ENCODE measurements at places on chromosomes 7 and 10.

GRCh38 chr7:9217204-9217603, 783.8 kb downstream of the NXPH1 start:
- DNase-seq = no peak

GRCh38 chr10:62653254-62653653, 151.3 kb upstream of the ADO start:
- DNase-seq = peak; percentile 76

DNA sequence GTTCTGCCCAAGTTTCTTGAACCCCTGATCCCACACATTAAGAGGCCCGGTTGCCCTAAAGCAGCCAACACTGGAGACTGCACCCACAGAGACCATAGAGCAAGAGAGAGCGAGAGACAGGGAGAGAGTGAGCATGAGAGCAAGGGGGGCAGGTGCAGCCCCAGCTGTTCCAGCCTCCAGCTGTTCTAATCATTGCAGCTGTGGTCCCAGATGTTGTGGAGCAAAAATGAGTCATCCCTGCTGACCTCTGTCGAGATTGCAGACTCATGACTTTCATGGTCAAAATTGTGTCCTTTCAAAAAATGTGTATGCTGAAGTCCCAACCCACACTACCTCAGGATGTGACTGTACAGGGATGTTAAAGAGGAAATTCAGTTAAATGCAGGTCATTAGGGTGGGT, 143.9 kb upstream of the FRMD4A start:
- DNase-seq = no peak

DNA sequence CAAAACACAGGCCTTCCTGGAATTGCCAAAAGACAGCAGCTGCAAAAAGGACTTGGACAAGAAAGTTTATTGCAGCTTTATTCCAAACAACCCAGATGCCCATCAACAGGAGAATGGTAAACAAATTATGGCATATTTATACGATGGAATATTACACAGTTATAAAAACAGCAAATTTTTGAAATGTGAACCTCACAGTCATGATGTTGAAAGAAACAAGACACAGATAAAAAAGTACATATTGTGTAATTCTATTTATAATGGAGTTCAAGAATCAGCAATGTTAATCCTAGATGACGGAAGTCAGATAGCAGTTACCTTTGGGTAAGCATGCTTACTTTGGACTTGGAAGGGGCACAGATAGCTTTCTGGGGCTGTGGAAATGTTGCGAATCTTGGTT, 44.4 kb downstream of the SYPL1 start:
- no peak for DNase-seq

GRCh38 chr7:99953649-99954048, 22.2 kb downstream of the AZGP1 start:
- no peak for DNase-seq

DNA sequence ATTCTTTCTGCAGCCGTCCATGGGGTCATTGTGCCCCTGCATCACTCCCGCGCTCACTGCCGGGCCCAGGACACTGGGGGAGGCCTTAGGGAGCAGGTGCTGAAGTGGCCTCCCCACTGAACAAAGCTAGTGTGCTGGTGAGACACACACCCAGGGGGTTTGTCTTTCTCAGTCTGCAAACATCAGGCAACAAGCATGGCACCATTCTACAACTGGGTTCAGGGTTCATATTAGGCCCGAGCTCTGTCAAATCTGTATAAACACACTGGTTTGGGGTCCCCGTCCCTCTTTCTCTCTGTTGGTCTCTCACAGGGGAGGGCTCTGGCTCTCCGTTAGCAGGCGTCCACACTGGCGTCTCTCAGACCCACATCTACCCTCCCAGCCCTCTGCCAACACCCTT, 11.1 kb upstream of the PPP2R2D start:
- DNase-seq = no peak

- DNase-seq = no peak
Measured at GRCh38 chr7:12712236-12712635, 24.8 kb downstream of the ARL4A start.

GRCh38 chr10:22894714-22895113, 33.1 kb upstream of the ARMC3 start:
- DNase-seq = no peak

GRCh38 chr10:24616536-24616935, 107.2 kb downstream of the ARHGAP21 start:
- no peak for DNase-seq

DNA sequence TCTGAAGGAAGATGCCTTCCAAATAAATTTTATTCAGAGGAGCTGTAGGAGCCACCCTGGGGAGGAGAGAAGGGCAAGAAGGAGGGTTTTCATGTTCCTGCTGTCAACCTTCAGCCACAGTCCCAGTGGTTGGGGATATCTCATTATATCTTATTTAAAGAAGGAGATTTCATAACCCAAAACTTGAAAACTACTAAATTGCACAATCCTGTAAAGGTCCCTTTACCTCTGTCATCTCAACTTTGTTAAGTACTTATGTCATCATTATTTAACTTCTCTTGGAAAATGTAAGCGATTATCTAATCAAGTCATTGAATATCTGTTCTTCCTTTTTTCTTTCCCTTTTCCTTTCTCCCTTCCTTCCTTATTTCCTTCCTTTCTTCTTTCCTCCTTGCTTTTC, 794.5 kb upstream of the IGFBP3 start:
- no peak for DNase-seq

GRCh38 chr10:119263951-119264617, 56.7 kb downstream of the GRK5 start:
- DNase-seq = no peak

- DNase-seq = no peak
Measured at GRCh38 chr10:18829259-18829658, 170.0 kb downstream of the ARL5B start.

DNA sequence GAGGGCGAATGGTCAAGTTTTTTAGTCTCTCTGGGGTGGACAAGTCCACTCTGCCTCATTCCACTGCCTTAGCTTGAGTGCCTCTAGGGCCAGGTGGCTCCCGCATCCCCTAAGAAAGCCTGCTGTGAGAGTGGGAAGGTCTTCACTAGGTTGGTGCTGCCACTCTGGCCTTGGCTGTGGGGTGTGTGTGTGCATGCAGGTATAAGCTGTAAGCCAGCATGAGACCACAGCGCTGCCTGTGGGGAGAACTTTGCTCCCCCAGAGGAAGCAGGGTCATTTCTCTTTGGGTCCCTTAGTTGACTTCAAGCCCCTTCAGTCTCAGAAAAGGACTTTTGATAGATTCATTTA, 25.5 kb upstream of the PCBD1 start:
- no peak for DNase-seq

DNA sequence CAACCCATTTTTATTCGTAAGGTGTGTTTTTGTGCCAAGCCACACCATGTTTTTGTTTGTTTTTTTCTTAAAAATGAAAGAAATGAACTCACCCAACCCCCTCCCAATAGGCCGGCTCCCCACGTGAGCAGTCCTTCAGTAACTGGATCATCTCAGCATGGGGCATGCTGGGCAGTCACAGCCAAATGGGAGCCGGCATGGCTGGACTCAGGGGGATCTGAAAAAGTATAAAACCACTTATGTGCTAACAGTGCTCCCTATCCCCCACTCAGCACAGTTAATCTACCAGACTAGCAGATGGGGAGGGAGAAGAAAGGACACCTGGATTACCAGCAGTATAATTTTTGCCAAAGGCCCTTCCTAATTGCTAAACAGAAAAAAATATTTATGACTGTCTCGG, 39.3 kb downstream of the BAZ1B start:
- no peak for DNase-seq

- DNase-seq = no peak
Measured at GRCh38 chr7:155885167-155886155, 73.2 kb upstream of the SHH start.

GRCh38 chr10:91347529-91347928, 62.6 kb upstream of the HECTD2 start:
- no peak for DNase-seq

DNA sequence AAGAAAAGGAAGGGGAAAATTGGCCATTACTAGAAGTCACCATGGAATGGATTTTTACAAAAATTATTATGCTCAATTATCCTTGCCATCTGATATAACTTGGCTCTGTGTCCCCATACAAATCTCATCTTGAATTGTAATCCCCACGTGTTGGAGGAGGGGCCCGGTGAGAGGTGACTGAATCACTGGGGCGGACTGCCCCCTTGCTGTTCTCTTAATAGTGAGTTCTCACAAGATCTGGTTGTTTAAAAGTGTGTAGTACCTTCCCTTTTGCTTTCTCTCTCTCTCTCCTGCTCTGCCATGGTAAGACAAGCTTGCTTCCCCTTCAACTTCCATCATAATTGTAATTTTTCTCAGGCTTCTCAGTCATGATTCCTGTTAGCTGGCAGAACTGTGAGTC, 1023.6 kb downstream of the XPNPEP1 start:
- no peak for DNase-seq

GRCh38 chr10:46092524-46093081, 46.5 kb upstream of the MSMB start:
- DNase-seq = no peak

DNA sequence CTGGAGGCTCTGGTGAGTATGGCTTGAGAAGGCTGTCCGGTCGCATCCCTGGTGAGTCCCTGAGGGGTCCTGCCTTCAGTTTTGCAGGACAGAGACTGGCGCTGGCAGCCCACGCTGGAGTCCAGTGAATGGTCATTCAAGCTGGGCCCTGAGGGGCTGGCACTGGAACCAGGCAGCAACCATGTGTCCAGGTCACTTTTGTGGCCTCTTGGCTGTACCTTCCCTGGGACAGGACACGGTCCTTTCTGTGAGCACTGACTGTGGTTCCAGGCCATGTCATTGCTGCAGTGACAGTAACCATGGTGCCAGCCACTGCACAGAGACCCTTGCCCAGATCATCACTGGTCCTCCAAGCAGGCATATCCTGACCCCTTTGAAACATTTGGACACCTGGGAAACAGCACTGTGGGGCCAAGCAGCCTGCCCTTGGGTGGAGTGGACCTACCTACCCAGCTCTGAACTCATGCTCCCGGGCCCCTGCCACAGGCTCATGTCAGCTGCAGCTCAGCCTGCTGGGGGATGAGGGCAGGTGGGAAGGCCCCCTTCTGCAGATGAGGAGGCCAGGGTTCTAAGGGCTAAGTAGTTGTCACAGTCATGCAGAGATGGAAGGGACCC, 72.1 kb downstream of the ADCY1 start:
- no peak for DNase-seq

DNA sequence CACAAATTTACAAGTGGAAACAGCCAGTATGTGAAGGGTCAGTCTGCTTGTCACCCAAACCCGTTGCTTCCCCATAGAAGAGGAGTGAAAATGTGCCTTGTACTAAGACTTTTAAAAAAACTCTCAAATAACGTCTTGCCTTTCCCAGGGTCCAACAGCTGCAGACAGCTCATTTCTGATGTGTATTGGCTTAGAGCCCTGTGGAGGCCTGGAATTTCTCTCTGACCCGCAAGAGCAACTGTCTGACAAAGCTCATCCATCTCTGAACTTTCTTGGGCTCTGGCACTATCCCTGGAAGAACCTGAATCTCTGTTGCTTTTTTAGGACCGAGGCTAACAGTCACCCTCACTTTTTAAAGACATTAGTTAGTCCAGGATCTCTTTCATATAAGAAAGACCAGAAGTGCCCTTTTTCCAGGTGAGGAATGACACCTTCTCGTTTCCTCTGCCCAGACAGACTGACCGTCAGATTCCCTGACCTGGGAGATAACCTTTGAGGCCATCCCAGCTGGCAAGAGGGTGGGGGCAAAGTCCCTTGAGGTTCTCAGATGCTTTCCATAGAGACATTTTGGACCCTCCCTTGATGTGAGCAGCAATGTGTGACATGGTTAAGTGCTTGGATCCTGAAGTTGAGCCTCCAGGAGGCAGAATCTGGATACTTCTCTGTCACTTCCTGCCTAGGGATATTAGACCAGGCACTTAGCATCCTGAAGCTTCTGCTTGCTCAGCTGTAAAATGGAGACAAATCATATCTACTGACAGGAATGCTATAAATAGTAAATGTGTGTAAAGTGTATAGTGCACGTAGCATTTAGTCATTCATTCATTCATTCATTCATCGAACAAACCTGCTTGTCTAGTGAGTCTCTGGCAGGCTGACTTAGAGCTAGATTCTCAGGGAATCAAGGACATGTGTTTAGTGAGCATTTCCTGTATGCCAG, 4.5 kb upstream of the NODAL start:
- DNase-seq = no peak

- peak; percentile 27 for DNase-seq
Measured at GRCh38 chr10:35554461-35555056, 50.6 kb upstream of the GJD4 start.

DNA sequence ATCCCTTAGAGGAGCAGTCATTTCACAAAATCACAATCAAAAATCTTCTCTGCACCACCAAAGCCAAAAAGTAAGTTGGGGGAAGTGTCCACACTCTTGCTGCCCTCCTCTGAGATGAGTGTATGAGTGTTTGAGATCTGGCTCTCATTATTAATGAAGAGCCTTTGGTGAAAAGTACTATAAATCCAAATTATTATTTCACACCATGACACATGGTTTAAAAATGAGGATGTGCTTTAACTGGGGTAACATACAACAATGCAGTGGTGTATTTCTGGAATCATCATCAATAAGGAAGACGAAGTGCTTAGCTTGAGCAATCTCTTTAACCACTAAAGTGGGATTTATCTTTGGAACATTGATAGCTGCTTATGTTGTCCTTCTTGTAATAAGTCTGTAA, 114.2 kb upstream of the ADAM12 start:
- DNase-seq = no peak

DNA sequence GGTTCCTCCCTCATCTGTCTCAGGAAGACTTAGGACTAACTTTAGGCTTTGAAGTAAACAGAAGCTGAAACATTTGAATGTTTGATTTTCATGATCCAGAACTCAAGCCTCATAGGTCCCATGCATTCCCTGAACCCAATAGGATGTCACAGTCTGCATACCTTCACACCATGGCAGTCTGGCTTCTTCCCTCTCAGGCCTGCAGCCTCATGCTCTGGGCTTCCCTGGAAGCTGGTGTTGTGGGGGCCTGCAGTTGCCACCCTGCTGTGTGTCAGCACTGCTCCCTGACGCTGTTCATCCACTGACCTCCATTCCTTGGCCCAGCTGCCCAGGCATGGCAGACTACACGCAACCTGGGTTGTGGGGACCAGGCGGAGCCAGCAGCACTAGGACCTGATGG, 267.5 kb upstream of the KAT6B start:
- DNase-seq = no peak
